ENCODE measurements at places on chromosomes 13 and 19.

- no peak for DNase-seq
Measured at GRCh38 chr13:36872621-36873020, 47.4 kb downstream of the SMAD9 start.

GRCh38 chr13:94813920-94814475 lies 101.7 kb upstream of the SOX21 start:
- DNase-seq = no peak

DNA sequence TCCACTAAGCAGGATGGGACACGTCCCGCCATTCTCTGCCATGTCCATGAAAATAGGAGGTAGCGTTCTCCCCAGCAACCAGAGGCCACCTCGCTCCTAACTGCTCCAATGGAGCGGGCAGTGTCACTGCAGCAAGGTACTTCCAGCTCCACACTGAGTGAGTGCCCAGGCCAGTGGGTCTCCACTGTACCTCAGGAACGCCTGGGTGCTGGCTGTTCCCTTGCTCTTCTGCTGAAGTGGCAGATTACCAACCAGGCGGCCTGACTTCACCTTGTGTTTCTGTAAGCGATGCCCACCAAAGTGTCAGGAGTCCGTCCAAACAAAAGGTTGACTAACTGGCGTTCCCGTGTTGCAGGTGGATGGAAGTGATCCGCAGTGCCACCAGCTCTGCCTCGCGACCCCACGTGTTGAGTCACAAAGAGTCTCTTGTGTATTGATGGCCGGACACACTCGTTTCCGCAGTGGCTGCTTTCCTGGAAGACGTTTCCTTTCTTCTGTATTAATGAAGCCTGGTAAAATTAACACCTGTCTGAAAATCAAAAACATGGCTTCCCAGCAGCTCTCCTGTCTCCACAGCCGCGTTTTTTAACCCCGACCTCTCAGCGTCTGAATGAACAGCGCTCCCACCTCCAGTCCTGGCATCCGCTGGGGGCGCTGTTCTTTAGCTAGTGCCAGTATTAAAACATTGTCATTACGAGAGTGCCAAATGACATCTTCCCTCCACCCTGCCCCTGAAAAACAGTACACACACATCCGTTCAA lies 128.8 kb downstream of the STK24 start:
- no peak for DNase-seq

GRCh38 chr13:98317573-98318171 lies 140.6 kb upstream of the RNF113B start:
- no peak for DNase-seq

- DNase-seq = no peak
Measured at GRCh38 chr19:7247155-7247554, 47.1 kb downstream of the INSR start.

GRCh38 chr19:21202865-21203494 lies 61.1 kb downstream of the ZNF431 start:
- no peak for DNase-seq

- DNase-seq = no peak
Measured at GRCh38 chr19:12913011-12913561, 6.0 kb downstream of the SYCE2 start.

DNA sequence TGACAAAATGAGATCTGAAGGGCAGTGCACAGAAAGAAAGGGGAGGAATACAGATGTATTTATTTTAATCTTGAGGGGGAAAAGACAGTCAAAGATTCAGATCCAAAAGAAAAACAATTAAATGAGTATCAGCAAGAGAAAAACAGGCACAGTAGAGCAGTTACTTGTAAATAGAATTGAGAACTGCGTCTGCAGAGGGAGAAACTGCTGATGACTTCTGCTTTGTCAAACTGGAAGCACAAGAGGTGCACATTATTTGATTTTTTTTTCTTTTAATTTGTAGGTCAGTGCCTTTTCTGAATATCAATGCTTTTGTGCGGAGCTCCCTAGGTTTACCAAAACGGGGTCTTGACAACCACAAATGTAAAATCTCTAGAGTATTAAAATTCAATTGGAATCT lies 37.3 kb downstream of the EFNB2 start:
- no peak for DNase-seq

DNA sequence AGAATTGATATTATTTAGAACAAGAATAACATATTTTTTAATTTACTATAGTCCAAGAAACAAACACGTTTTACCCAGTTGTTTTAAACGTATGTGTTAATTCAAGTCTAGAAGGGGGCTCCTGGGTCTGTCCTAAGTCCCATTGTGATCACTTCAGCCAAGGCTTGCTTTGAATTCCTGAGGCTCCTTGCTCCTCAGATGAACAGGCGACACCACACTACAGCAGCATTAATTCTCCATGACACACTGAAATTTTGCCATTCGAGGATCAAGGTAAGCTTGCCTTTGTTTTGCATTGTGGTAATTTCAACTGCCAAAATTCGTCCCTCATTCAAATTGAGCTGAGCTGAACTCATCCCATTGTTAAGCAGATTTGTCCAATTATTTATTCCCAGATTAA lies 1442.6 kb downstream of the SLITRK5 start:
- no peak for DNase-seq

GRCh38 chr19:6099033-6099432 lies 11.3 kb downstream of the RFX2 start:
- DNase-seq = no peak

- no peak for DNase-seq
Measured at GRCh38 chr13:63409791-63410351, 1994.2 kb upstream of the PCDH20 start.

DNA sequence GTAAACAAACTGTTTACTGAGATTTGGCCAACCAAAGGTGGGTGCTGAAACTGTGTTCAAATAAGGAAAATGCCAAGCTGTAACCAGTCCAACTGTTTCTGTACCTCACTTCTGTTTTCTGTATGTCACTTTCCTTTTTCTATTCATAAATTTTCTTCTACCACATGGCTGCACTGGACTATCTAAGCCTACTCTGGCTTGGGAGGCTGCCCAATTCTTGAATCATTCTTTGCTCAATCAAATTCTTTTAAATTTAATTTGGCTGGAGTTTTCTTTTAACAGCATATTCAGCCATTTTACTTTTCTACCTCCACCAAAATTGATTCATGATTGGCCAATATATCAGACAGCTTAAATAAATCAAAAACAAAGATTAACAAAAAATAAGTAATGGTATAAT lies 1575.5 kb upstream of the SPRY2 start:
- no peak for DNase-seq

DNA sequence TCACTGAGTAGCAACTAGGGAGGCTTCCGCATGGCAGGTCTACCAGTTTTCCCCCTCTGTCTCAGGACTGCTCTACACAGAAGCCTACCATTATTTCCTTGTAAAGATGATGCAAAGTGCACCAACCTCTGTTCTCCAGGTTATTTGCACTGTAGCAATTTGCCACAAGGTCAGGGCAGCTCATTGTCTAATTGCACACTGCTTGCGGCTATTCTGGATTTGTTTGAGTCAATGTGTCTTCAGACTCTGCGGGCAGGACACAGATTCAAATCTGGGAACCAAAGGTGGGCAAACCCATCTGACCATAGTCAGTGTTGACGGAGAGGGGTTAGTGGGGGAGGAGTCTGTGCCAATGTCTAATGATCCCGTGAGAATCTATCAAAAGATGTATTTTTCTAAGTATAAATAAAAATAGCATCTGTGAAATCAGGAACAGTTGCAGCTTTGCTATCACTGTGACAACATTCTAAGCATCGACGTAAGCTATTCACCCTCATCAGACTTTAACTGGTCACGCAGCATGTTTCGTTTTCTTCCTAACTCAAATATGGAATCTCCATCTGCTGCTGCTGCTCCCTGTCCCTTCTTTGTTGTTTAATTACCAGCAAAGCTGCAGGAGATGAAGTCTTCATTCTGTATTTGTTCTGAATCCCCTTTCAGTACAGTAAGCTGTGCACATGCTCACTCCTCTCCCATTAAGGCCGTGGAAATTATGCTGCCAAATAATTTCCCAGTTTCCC lies 26.4 kb downstream of the CYSLTR2 start:
- no peak for DNase-seq

DNA sequence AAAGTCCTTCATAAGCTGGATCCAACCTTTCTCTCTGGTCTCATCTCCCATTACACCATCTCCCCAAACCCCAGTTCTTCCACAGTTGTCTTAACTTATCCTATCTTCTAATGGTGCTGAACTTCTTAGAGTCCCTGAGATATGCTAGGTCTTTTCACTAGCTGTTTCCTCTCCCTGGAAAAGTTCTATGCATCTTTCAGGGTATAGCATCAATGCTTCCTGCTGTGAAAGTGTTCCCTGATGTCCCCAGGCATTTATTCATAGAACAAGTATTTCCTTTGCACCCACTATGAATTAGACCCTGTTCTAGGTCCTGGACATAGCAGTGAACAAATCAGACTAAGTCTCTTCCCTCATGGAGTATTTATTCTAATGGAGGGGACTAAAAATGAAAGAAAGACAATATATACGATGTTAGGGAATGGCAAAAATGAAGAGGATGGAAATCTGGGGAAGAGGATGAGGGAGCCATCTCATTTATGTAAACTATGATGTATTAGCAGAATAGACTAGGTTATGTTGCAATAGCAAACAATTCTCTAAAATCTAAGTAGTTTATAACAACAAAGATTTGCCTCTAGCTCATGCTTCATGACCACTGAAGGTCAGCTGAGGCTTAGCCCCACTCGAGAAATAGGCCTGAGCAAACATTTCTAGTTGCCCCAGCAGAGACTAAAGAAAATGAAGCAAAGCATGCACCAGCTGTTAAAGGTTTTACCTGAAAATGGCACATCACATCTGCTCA lies 120.0 kb downstream of the CYSLTR2 start:
- DNase-seq = no peak

- no peak for DNase-seq
Measured at GRCh38 chr13:89584058-89584620, 1763.3 kb upstream of the MIR17HG start.

- no peak for DNase-seq
Measured at GRCh38 chr19:31908080-31908479, 437.3 kb upstream of the ZNF507 start.

GRCh38 chr19:38569368-38569983 lies 48.3 kb downstream of the MAP4K1 start:
- no peak for DNase-seq

- no peak for DNase-seq
Measured at GRCh38 chr13:41641429-41641828, 184.1 kb downstream of the RGCC start.

DNA sequence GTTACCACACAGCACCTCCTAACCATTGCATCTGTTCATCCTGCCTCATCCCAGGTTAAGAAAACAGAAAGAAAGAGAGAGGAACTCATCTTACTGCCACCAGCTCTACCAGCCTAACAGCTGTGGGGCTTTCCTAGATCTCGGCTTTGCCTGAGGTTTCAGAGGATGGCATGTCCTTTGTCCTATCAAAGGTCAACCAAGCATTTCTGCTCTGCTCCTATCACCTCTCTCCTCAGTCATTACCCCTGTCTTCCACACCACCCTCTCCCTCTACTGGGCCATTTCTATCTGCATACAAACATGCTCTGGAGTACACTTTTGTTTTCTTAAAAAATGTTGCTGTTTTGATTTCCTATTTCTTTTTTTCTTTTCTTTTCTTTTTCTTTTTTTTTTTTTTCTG lies 393.3 kb downstream of the IRS2 start:
- no peak for DNase-seq

DNA sequence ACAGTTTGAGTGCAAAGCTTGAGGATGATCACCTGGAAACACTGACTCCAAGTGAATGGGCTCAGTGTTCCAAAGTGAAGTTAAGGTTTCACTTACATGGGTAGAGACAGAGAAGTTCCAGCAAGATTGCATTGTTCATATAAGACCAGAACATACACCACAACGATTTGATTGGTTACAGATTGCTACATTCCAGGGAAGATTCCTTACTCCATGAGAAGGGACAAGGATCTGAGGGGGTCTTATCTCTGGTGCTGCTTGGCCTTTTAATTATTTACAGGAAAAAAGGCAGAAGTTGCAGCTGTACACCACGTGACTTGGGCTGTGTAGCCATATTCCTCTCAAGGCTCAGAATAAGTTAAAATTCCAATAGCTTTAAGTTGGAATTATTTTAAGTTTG lies 12.3 kb downstream of the WDFY2 start:
- DNase-seq = no peak

DNA sequence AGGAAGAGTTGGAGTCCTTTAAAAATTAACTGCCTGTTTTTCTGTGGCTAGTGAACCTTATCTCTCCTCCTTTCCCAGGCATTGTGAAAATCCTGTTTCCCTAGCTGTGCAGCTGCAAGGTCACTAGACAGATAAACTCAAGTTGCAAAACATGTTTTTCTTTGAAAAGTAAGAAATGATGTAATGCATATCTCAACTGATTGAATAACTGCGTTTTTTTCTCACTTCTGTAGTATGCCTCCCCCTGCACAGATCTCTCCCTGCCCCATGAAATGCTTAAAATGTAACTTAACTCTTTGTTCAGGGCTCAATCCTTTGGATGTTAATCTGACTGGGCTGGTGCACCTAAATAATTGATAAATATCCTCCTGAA lies 27.7 kb upstream of the CYSLTR2 start:
- DNase-seq = no peak

DNA sequence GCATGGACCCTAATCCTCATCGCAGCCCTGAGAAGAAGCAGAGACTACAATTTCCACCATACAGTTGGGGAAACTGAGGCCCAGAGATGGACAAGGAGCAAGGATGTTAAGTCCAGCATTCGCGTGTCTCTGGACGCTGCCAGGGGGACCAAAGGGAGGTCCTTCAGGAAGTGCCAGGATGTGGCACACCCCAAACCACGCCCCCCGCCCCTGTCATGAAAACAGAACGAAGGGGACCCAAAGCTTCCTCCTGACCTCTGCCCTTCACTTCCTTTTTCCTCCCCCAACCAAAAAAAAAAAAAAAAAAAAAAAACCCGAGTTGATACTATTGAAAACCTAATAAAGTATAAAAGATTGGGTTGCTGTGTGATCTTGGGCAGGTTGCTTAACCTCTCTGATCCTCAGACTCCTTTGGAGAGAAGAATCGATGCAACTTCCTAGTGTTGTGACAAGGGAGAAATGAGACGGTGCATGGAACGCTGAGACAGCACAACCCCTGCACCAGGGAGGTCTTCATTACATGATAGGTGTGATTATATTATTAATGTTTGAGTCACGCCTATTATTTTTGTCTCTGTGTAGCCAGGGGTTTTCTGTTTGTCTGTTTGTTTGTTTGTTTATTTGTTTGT lies 2.7 kb upstream of the ZBTB7A start:
- DNase-seq = no peak

DNA sequence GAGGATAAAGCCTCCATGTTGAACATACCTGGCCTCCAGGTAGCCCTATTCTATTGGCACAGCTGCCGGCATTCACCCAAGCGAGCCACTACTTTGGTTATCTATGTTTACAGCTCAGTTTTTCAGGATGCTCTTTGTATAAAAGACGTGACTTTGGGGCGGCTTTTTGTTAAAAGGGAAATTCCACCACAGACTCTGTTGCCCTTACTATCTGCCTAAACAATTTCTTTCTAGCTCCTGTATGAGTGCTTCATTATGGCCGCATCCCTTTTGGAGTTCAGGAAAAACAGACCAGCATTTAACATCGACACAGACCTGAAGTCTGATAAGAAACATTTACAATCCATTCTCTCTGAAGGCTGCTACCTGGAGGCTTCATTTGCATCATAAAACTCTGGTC lies 9.1 kb upstream of the IGSF23 start:
- DNase-seq = no peak

GRCh38 chr13:63896321-63896720 lies 2480.7 kb upstream of the PCDH20 start:
- DNase-seq = no peak
